ENCODE measurements at places on chromosomes 16 and 17.
A peak's percentile ranks its signal among the peaks of the same experiment; 100 is the strongest.

GRCh38 chr17:57385975-57386374 lies 129.7 kb downstream of the MSI2 start:
- no peak for DNase-seq

GRCh38 chr17:50585891-50586290 lies 25.4 kb downstream of the CACNA1G start:
- no peak for DNase-seq

DNA sequence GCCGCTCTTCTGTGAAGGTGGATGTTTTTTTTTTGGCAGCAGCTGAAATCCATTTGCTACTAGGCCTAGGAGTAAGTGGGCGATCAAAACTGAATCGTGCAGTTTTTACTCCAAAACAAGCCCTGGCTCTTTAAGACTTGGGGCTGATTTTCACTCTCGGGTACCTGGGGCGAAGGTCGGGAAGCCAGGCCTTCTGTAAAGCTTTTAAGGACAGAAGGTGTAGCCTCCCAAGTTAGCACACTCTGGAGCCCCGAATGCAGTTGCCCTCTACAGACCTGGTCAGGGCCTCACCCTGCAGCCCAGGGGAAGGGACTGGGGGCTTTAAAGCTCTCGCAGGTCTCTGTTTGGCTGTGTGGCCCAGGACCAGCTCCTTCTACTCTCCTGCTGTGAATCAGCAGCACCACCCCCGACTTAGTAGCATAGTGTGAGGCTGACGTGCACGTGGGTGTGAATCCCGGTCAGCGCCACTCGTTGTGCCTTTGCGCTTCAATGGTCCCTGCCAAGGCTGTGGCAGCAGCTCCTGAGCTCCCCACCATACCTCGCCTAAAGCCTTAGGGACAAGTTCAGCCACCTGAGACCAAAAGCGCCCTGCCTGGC lies 49.9 kb downstream of the TMEM235 start:
- peak; percentile 41 for DNase-seq

DNA sequence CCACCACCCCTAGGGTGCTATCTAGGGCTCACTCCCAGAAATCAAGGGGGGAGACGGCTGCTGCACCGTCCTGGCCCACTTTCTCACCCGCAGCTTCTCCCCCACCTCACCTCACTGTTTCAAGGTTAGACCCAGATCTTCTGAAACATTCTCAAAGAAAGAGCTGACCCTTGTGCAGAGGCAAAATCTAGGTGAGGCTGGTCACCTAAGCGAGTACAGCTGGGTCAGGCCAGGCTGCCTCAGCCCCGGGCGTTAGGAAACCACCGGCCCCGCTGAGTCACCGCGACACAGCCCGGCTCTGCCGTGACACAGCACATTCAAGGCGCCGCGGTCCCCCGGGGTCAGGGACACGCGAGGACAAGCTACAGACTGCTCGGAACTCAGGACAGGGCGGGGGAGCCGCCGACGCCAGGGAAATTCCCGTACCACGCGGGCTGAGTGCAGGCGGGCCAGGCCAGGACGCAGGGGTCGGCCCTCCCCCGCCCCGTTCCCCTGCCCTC lies 27.1 kb downstream of the GNPTG start:
- peak; percentile 92 for DNase-seq

DNA sequence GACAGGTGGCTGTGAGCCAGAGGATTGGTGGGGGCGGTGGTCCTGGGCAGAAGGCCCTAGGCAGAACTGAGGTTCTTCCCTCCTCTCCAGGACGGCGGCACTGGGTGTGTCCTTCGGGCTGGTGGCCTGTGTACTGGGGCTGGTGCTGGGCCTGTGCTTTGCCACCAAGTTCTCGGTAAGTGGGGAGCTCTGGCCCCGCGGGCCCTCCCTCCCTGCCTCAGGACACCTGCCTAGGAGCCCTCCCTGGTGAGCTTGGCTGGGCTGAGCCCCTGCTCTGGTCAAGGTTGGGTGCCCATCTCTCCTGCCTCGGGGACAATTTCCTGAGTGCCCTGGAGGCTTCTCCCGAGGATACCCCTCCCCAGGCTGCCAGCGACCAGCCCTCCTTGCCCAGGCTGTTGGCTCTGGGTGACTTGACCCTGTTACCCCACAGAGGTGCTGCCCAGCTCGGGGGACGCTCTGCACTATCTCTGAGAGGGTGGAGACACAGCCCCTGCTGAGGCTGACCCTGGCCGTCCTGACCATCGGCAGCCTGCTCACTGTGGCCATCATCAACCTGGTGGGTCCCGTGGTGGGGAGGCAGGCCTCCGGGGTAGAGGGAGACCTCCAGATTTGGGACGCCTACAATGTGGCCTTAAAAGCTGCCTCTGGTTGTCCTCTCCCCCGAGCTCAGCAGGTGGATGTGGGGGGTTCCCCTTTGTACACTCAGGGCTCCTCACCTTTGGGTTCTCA lies 42.0 kb downstream of the ADCY7 start:
- no peak for DNase-seq

GRCh38 chr16:22400900-22401299 lies 26.5 kb upstream of the CDR2 start:
- no peak for DNase-seq

GRCh38 chr16:66266436-66267291 lies 99.8 kb upstream of the CDH5 start:
- DNase-seq = peak; percentile 71

DNA sequence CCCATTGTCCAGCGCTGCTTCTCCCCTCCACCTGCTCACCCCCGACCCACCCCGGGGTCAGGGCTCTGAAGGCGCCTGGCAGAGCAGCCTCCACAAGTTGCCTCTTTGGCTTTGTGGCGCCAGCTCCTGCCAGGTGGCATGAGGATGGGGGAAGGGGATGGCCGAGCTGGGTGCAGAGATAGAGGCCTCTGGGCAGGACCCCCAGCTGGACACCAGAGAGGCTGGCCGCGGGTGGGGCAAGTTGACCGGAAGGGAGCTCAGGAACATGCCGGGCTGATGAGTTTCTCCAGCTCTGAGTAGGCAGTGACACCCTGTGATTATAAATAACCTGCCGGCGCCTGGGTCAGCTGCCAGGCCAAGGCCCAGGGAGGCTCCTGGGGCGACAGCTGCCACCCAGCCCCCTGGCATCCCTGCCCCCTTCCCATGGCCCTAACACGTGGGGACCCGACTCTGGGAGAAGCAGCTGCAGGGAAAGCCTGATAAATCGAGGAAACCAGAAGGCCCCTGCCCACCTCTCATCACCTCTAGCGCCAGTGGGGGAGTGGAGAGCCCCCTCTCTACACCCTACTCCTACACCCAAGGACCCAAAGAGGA lies 729 bp downstream of the P2RX5 start:
- no peak for DNase-seq

DNA sequence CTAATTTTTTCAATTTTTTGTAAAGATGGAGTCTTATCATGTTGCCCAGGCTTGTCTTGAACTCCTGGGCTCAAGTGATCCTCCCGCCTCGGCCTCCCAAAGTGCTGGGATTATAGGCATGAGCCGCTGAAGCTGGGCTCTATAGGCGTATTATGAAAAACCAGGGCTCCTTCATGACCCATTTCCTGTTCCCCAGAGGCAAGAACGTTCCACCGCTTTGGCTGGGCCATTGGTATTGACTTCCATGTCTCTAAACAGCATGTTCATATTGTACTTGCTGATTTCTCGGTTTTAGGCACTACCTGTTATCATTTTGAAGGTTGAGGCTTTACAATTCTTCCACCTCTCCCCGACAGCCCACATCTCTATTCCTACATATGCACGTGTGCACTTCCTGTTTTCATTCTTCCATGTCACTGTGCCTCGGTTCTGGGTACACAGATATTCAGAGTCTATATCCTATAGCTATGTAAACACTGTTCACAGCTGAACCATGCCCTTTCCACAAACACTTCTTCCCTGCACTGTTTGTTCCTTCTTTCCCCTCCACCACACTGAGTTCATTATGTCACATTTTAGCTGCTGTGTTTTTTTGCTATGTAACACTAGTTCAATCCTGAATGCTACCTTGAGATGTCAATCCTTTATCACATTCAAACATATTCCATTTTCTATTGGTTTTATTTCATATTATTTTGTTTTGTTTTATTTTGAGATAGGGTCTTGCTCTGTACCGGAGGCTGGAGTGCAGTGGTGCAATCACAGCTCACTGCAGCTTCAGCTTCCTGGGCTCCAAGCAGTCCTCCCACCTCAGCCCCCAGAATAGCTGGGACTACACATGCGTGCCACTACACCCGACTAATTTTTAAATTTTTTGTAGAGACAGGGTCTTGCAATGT lies 16.8 kb upstream of the MAPK3 start:
- DNase-seq = peak; percentile 30

DNA sequence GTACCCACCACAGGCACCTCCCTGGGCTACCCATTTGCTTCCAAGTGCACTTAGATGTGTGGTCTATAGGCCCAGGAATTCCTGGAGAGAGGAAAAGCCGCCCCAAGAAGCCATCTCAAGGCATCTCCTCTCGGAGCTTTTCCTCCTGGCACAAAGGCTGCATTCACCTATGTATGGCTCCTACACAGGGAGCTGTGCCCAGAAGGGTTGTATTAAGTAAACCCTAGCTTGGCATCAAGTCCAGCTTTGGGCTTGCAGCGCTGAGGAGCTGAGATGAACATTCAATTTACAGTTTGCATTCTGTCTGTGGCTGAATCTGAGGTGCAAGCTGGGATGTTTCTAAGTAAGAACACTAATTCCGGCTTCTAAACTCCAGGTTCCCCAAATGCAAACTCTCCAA lies 81.3 kb downstream of the CDYL2 start:
- DNase-seq = no peak

DNA sequence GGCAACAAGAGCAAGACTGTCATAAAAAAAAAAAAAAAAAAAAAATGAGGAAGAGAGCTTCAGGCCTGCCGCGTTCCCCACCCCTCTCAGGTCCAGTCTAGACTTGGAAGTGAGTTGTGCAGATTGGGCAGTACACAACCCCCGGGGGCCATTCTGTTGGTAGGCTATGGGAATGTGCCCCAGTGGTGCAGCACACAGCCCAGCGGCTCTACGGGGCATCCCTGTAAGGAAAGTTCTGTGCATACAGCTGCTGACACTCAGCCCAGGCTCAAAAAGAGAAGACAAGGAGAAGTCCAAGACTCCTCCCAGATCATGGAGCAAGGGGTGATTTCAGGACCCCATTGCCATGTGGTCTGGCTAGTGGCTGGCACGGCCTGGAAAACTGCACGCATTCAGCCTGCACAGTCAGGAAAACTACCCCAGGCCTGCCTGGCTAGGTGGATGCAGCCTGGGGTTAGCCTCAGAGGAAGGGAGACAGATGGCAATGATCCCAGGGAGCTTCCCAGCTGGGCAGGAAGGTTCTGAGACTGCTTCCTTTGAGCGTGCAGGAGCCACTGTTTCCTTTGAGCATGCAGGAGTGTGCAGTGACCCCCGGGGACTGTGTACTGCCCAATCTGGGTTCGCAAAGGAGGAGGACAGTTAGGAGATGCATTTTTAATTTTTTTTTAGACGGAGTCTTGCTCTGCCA lies 44.8 kb downstream of the PECAM1 start:
- no peak for DNase-seq

DNA sequence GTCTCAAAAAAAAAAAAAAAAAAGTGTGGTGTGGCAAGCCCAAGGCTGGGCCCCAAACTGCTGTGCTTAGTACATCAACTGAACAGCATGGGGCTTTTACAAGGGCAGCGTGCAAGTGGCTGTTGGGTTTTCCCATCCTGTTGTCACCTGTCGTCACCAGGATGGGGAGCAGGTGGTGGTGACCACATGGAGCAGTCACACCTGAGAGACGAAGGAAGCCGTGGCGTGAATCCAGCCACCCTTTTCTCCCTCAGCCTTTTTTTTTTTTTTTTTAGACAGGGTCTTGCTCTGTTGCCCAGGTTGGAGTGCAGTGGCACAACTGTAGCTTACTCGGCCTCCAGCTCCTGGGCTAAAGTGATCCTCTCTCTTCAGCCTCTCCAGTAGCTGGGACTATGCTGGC lies 4.1 kb upstream of the MRPL58 start:
- no peak for DNase-seq

- no peak for DNase-seq
These were observed 5.9 kb downstream of the CHST5 start for GRCh38 chr16:75529959-75530358.

GRCh38 chr17:57521606-57522005 lies 223.5 kb downstream of the CCDC182 start:
- no peak for DNase-seq

- no peak for DNase-seq
These were observed 17.2 kb upstream of the SLFN11 start for GRCh38 chr17:35390663-35391062.

- DNase-seq = no peak
These were observed 2.1 kb upstream of the UBB start for GRCh38 chr17:16378636-16379282.

DNA sequence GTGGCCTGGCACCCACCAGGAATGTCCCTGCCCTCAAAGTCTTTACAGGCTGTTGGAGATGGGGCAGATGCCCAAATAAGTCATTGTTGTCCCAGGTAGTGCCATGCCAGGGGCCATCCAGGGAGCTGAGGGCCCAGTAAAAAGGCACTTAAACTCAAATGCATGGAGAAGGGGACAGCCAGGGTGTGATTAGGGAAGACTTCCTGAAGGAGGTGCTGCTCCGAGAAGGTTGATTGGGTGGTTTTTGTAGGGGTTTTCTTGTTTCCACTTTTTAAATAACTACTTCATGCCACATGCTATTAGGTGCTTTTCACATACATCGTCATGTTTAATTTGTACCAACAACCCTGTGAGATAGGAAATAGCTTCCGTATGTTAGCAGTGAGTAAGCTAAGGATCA lies 66.9 kb downstream of the RAI1 start:
- DNase-seq = no peak

DNA sequence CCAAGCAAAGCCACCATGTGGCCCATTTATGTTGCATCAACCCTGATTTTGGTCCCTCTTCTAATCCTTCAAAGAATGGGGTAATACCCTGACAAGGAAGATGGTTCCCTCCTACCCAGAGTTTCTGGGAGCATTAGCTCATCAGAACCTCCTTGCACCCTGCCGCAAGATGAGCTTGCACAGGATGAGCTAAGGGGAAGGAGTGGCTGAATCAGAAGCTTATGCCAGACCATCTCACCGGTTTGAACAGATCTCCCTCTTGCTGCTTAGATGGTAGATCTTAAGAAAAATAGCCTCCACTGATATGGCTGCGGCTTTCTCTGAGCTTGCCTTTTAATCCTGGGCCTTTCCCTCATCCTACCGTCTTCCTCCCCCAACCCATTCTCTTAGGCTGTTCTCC lies 175.1 kb downstream of the SOX9 start:
- DNase-seq = no peak

DNA sequence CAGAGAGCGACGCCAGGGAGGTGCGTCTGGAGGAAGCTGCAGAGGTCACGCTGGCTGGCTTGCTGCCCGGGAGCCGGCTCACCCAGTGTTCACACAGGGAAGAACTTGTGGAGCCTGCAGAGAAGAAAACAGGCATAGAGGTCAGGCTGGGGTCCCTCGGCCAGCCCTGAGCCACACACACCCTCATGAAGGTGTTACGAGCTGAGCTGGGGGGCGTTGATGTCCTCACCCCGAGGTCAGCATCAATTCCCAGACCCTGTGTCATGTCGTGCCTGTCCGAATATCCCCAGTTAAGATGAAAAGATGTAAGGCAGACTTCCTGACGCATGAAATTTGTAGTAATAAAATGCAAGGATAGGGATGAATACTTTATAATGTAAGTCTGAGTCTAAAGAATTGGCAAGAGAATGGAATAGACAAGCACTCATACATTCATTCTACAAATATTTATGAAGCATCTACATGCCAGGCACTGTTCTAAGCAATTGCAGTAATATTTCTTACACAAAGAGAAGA lies 77.1 kb downstream of the USP31 start:
- no peak for DNase-seq
